GM20000 (cell line): ENCODE measurements at places on chromosomes 5 and 9.

DNA sequence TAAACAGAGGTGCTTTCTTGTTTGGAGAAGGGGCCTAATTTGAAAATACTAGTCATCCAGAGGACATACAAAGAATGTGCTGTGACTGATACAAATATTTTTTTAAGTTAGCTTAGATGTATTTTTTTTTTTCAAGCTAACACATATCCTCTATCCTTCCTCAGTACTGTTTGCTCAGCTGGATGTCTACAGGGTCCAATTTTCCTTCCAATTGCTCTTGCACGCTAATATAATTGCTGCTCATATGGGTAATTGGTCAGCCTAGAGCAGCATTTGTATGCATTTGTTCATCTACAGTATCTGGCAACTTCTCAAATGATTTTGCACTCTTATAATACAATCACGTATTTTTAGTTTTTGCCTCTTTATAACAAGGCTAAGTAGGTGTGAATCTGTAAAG lies 84.7 kb downstream of the ZDHHC21 start:
- DNase-seq = no peak

- DNase-seq = no peak
These were observed 45.8 kb downstream of the RAB3C start for GRCh38 chr5:58628626-58629025.

DNA sequence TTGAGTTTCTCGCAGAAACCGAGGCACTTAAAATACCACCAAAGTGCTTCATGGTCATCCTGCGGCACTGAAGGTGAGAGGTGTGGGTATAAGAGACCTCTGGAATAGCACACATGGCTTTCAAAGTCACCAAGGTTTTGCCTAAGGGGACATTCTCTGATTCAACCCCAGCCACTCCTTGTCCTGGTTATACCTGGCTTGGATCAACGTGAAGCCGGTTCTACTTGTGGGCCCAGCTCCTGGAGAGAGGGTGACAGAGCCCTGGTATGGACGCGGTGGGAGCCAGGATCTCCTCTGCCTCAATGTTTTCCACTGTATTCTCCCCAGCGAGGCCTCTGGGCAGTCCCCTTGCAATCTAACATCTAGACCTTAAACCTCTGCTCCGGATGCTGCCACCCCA lies 132.0 kb downstream of the FSTL4 start:
- no peak for DNase-seq

- no peak for DNase-seq
These were observed 327.6 kb downstream of the ACTL7B start for GRCh38 chr9:108528231-108528630.
